ENCODE measurements at places on chromosomes 16 and 17.

GRCh38 chr16:85103114-85104079 is 8.9 kb downstream of the CIBAR2 start:
- no peak for DNase-seq

GRCh38 chr17:1956134-1956533 is 69.0 kb downstream of the RTN4RL1 start:
- no peak for DNase-seq

GRCh38 chr17:3335876-3336275 is 37.7 kb upstream of the OR3A1 start:
- peak; percentile 2 for DNase-seq

- peak; percentile 76 for DNase-seq
These were observed 92.2 kb upstream of the CIBAR2 start for GRCh38 chr16:85204242-85205010.

GRCh38 chr17:1762233-1762900 is 507 bp downstream of the SERPINF1 start:
- no peak for DNase-seq

DNA sequence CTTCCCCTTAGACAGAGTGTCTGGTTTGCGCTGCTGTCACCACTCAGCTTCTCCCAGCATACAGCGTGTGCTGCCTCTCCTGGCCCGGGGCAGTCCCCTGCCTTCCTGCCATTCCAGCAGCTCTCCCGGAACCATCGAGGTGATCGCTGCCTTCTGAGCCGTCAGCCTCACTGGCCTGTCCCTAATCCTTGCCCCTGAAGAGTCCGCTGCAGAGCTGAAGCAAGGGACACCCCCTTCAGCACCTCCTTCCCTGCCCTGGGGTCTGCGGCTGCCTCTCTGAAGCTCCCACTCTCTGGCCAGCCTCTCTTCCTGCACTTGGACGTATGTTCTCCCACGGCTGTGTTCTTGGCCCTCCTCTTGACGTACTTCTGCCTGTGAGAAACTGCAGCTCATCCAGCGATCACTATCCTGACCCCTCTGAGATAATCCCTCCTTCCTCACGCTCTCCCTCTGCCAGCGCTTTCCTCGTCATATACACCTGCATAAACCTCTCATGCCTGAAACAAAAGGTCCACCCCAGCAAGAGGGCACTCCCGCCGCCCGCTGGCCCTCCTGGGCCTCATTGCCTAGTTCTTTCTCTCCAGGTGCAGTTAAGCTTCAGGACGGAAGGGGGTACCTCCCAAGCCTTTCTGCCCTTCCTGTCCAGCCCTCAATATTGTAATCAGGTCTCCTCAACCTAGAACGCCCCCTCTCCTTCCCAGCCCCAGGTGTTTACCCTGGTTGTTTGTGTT is 220.6 kb upstream of the CHMP6 start:
- DNase-seq: no peak

DNA sequence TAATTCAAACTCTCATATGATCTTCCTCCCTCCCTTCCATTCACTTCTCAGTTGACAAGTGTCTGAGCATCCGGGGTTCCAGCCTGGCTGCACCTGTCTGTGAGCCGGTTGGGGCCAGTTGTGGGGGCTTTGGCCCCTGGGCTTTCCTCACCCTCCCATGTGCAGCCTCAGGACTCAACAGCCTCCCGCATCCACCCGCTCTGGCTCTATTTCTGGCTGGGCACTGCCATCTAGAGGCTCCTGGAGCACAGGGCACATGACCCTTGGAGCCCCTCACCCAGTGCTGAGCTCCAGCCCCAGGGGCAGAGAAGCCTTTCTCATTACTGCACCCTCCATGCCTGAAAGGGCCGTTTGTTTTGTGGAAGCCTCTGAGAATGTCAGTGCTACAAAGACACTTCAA is 43.3 kb downstream of the HAPSTR1 start:
- peak; percentile 72 for DNase-seq

DNA sequence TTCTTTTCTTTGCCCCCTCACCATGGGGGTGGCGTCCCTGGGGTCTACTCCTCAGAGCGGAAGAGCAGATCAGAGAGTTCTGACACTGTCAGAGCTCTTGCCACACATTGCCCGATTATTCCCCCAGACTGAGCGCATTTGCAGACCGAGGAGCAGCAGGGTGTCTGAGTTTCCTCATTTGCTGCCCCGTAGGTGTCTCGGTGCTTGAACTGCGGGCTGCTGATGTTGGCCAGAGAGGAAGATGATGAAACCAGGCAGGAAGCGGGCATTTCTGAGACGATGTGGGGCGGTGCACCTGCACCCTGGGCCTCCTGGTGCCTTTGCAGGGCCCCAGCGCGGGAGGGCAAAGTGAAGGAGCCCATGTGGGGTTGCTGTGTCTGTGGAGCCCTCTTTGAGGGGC is 55.2 kb downstream of the ARSG start:
- DNase-seq: no peak

DNA sequence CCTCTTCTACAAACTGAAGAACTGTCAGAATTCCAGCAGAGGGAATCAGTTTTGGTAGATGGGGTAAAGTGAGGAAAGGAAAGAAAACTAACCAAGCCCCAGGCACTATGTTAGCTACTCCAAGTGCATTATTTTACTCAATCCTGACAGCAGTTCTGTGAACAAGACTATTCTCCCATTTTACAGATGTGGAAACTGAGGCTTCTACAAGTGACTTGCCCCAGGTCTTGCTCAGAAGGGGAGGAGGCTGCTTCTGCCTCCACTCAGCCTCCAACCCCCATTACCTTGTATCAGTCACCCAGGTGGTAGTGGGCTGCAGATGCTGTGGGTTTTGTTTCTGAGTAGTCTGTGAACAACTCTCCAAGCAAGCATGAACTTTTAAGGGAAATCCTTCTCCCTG is 315.2 kb upstream of the MAF start:
- no peak for DNase-seq

- DNase-seq: no peak
These were observed 4.8 kb downstream of the CACNG1 start for GRCh38 chr17:67049025-67049739.

- peak; percentile 57 for DNase-seq
These were observed 589 bp downstream of the XYLT2 start for GRCh38 chr17:50346313-50347116.

GRCh38 chr17:27378482-27379175 is 77.6 kb upstream of the KSR1 start:
- no peak for DNase-seq

DNA sequence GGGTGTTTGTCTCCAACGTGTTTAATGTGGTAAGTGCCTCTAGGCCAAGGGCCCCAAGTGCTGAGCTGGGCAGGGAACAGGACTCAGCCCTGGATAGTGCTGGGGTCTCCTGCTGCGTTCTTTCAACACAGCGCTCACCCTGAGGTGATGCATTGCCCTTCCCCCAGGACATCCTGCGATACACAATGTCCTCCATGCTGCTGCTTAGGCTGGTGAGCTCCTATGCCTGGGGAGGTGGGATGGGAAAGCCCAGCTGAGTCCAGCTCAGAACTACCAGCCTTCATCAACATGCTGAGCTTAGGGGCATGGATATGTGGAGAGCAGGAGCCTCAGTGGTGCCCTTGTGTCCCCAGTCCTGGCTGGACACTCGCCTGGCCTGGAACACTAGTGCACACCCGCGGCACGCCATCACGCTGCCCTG is 563 bp downstream of the ZACN start:
- DNase-seq: peak; percentile 23

- DNase-seq: peak; percentile 93
These were observed 1.5 kb upstream of the ALOXE3 start for GRCh38 chr17:8119581-8120519.

- no peak for DNase-seq
These were observed 70.3 kb downstream of the HLF start for GRCh38 chr17:55334881-55335540.

GRCh38 chr16:64238571-64238970 is 883.3 kb downstream of the CDH11 start:
- DNase-seq: peak; percentile 24

GRCh38 chr17:15398736-15399331 is 57.4 kb upstream of the TEKT3 start:
- DNase-seq: peak; percentile 89

GRCh38 chr17:4329838-4330237 is 36.6 kb downstream of the UBE2G1 start:
- DNase-seq: peak; percentile 99

GRCh38 chr16:68454920-68455435 is 6.7 kb upstream of the SMPD3 start:
- DNase-seq: no peak

- peak; percentile 50 for DNase-seq
These were observed 104.1 kb upstream of the CORO6 start for GRCh38 chr17:29726715-29727252.

Measured in ELR (cell line).